ENCODE measurements at places on chromosomes 7 and 10. TPM values are rescaled to one million over a fixed set of nuclear protein-coding genes. Genes with fewer than 3 reads are reported as not detected.

ACSM6 gene
- total RNA-seq, result not detected

MAT1A gene
- not detected for total RNA-seq

PIP4K2A gene
- 24.2 TPM for total RNA-seq

BICC1 gene
- total RNA-seq, result 15.6 TPM

ZFYVE27 gene
- total RNA-seq, result 25.7 TPM

ATP5F1C gene
- total RNA-seq, result 268 TPM

CLIP2 gene
- 13.7 TPM for total RNA-seq

CALHM1 gene
- not detected for total RNA-seq

ARMS2 gene
- total RNA-seq, result not detected

HECW1 gene
- total RNA-seq, result 0.27 TPM

HEPACAM2 gene
- not detected for total RNA-seq

COMTD1 gene
- 18.3 TPM for total RNA-seq

CHCHD1 gene
- total RNA-seq, result 13.1 TPM

FAM25A gene
- total RNA-seq, result not detected

TEX47 gene
- not detected for total RNA-seq

MYO3A gene
- total RNA-seq, result not detected

ACSL5 gene
- 0.68 TPM for total RNA-seq

FHIP2A gene
- 17.2 TPM for total RNA-seq

GLI3 gene
- total RNA-seq, result 23.1 TPM

ZNF804B gene
- not detected for total RNA-seq

BMS1 gene
- total RNA-seq, result 26.9 TPM

GIMAP4 gene
- total RNA-seq, result not detected

CCDC172 gene
- total RNA-seq, result not detected
